ENCODE measurements at places on chromosomes 13 and 19.

DNA sequence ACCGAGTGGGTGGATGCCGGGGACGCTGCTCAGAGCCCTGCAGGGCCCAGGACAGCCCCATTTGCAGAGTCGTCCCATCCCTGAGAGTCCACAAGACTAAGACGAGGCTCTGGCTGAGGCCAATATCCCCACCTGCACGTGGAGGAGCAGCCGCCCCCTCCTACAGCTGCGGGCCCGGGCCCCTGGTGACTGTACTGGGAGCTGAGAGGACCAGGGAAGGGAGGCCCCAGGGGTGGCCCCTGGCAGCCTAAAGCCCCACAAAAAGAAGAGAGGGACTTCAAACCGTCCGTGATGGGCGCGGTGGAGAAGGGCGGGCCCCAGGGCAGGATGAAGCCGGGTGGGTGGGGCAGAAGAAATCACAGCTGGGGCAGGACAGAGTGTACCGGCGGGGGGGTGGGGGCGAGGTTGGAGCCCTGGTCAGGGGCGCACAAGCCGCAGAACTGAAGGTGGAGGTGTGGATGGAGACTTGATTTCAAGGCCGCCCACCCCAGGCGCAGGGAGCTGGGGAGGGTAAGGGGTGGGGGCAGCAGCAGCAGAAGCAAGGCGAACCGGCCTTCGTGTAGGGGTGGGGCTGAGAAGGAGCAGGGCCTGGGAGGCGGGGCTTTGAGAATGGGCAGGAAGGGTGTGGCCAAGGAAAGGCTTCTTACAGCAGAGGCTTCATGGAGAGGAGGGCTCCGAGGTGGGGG lies 12.9 kb downstream of the CFD start:
- peaks cover 3% of the 10 kb centered on the region for H3K4me1 ChIP-seq
- no peak overlapping the region for H3K4me3 ChIP-seq
- H3K27me3 ChIP-seq: no peaks in the 10 kb centered on the region
- no peak for DNase-seq
- no peak overlapping the region for H3K27ac ChIP-seq
- H3K36me3 ChIP-seq: peaks cover 8% of the 10 kb centered on the region

DNA sequence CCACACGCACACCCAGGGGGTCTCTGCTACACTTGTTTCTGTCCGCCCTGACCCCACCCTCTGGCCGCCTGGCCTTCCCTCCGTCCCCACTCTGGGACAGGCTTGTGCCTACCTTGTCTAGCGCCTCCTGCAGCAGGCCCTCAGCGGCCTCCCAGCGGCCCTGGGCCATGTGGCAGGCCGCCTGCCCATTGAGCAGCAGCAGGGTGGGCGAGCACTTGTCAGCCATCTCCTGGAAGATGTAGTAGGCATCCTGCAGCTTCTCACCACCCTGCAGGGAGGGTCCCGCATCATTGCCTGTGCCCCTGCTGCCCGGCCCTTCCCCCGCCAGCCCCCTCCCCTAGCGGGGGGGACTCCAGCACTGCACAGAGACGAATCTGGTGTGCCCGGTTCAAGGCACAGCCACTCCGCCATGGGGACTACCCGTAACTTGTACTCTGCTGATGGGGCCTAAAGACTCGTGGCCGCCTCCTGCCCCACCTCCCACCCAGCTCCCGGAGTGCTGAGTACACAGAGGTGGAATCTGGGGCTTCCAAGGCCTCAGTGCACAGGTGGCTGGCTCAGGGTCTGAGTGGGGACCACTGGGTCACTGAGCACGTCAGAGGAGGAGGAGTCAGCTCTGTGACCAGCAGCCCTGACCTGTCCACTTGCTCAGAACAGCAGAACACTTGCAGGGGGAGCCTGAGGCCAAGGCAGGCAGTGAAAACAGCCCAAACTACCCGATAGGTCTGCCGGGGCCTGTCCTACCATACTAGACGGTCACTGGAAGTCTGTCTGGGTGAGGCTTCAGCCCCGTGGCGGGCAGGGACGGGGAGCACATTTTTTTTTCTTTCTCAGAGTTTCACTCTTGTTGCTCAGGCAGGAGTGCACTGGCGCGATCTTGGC lies 7.4 kb upstream of the CERS1 start:
- H3K27ac ChIP-seq: no peak overlapping the region
- no peaks in the 10 kb centered on the region for H3K4me1 ChIP-seq
- DNase-seq: no peak
- H3K36me3 ChIP-seq: peaks cover 27% of the 10 kb centered on the region
- no peak overlapping the region for H3K4me3 ChIP-seq

- H3K27ac ChIP-seq: no peak overlapping the region
- no peaks in the 10 kb centered on the region for H3K27me3 ChIP-seq
- no peak overlapping the region for H3K4me3 ChIP-seq
- no peaks in the 10 kb centered on the region for H3K36me3 ChIP-seq
These were observed 1378.0 kb upstream of the PCDH9 start for GRCh38 chr13:68608147-68608546.

- H3K36me3 ChIP-seq: no peaks in the 10 kb centered on the region
- no peaks in the 10 kb centered on the region for H3K4me1 ChIP-seq
- no peak overlapping the region for H3K4me3 ChIP-seq
- H3K27me3 ChIP-seq: no peaks in the 10 kb centered on the region
These were observed 358.5 kb upstream of the PCDH9 start for GRCh38 chr13:67588607-67589006.

GRCh38 chr13:26839682-26840081 lies 79.1 kb upstream of the GPR12 start:
- no peaks in the 10 kb centered on the region for H3K27me3 ChIP-seq
- H3K27ac ChIP-seq: no peak overlapping the region
- no peaks in the 10 kb centered on the region for H3K36me3 ChIP-seq

- H3K27me3 ChIP-seq: no peaks in the 10 kb centered on the region
- peak; percentile 34 for DNase-seq
- no peaks in the 10 kb centered on the region for H3K36me3 ChIP-seq
- no peaks in the 10 kb centered on the region for H3K4me1 ChIP-seq
- no peak overlapping the region for H3K4me3 ChIP-seq
- H3K27ac ChIP-seq: no peak overlapping the region
These were observed 46.4 kb downstream of the N4BP2L1 start for GRCh38 chr13:32381539-32381938.

DNA sequence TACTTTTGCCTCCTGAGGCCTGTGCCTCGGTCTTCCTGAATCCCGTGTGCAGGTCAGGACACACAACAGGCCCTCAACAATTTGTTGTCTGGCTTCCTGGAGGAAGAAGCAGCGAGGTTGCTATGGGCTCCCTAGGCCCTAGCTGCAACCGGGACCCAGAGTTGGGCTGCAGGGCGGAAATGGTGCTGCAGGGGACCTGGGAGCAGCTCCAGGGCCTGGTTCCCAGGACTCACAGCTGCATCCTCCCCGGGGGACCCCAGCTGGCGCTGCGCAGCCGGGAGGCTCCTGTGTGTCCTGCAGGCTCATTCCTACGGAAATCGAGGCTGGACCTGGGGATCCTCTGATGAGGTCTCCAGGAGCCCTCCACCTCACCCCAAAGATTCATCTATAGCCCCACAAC lies 999 bp upstream of the TNFAIP8L1 start:
- H3K4me1 ChIP-seq: peaks cover 40% of the 10 kb centered on the region
- peak; percentile 28 for DNase-seq
- no peak overlapping the region for H3K4me3 ChIP-seq
- H3K27me3 ChIP-seq: no peaks in the 10 kb centered on the region
- no peaks in the 10 kb centered on the region for H3K36me3 ChIP-seq
- peak overlapping the region; percentile 78 for H3K27ac ChIP-seq

GRCh38 chr13:49652355-49653305 lies 24.3 kb downstream of the ARL11 start:
- peak; percentile 29 for DNase-seq
- no peaks in the 10 kb centered on the region for H3K27me3 ChIP-seq
- no peak overlapping the region for H3K27ac ChIP-seq
- no peaks in the 10 kb centered on the region for H3K36me3 ChIP-seq
- no peak overlapping the region for H3K4me3 ChIP-seq

DNA sequence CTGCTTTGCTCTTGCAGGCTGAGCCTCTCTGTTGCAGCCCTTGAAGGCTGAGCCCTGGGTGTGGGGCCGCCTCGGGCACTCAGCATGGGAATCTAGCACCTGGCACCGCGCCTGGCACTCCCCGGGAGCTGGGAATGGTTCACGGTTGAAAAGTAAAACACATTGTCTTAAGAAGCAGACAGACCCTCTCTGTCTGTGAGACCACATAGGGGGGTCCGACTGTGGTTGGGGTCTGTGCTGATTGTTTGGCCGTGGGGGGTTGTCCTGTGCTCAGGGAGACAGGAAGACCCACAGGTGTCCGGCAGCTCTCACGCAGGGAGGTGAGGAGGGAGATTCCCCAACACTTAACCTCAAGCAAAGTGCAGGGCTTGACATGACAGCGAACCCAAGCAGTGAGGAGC lies 64.8 kb downstream of the SOX1 start:
- H3K27ac ChIP-seq: no peak overlapping the region
- no peaks in the 10 kb centered on the region for H3K4me1 ChIP-seq
- no peaks in the 10 kb centered on the region for H3K27me3 ChIP-seq
- no peak overlapping the region for H3K4me3 ChIP-seq

DNA sequence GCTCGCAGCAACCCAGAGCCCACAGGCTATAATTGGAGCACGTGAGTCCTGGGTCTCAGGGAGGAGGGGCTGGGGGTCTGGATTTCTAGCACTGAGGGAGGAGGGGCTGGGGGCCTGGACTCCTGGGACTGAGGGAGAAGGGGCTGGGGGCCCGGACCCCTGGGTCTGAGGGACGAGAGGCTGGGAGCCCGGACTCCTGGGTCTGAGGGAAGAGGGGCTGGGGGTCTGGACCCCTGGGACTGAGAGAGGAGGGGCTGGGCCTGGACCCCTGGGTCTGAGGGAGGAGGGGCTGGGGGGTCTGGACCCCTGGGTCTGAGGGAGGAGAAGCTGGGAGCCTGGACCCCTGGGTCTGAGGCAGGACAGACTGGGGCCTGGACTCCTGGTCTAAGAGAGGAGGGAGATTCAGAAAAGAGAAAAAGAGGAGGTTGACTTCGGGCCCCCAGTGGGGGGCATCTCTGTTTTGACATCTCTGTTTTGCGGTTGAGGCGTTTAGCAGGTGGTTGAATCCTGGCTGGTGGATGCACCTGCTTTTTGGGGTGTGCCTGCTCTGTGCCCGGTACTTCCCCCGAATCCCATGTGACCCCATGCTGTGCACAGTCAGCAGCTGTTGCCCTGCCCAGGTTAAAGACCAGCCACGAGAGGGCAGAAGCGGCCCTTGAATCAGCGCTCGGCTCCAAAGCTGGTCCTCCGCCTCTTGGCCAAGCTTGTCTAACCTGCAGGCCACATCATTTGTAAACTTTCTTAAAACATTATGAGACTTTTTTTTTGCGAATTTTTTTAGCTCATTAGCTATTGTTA lies 10.5 kb downstream of the PVR start:
- no peak overlapping the region for H3K4me3 ChIP-seq
- peak; percentile 72 for DNase-seq
- H3K36me3 ChIP-seq: peaks cover 20% of the 10 kb centered on the region

GRCh38 chr13:83765796-83766195 lies 116.5 kb downstream of the SLITRK1 start:
- no peaks in the 10 kb centered on the region for H3K4me1 ChIP-seq
- no peaks in the 10 kb centered on the region for H3K27me3 ChIP-seq
- no peak for DNase-seq
- H3K36me3 ChIP-seq: no peaks in the 10 kb centered on the region

- peaks cover 81% of the 10 kb centered on the region for H3K4me1 ChIP-seq
- H3K4me3 ChIP-seq: no peak overlapping the region
- no peaks in the 10 kb centered on the region for H3K36me3 ChIP-seq
- peak overlapping the region; percentile 81 for H3K27ac ChIP-seq
- H3K27me3 ChIP-seq: no peaks in the 10 kb centered on the region
These were observed 20.5 kb downstream of the RAB20 start for GRCh38 chr13:110540871-110541525.

GRCh38 chr13:63843766-63844699 lies 2428.4 kb upstream of the PCDH20 start:
- no peak for DNase-seq
- H3K27ac ChIP-seq: no peak overlapping the region
- H3K4me1 ChIP-seq: no peaks in the 10 kb centered on the region
- no peak overlapping the region for H3K4me3 ChIP-seq
- no peaks in the 10 kb centered on the region for H3K27me3 ChIP-seq
- no peaks in the 10 kb centered on the region for H3K36me3 ChIP-seq

GRCh38 chr13:44053208-44053607 lies 173.5 kb downstream of the LACC1 start:
- DNase-seq: no peak
- no peak overlapping the region for H3K4me3 ChIP-seq
- peaks cover 10% of the 10 kb centered on the region for H3K4me1 ChIP-seq
- H3K36me3 ChIP-seq: no peaks in the 10 kb centered on the region
- no peaks in the 10 kb centered on the region for H3K27me3 ChIP-seq

DNA sequence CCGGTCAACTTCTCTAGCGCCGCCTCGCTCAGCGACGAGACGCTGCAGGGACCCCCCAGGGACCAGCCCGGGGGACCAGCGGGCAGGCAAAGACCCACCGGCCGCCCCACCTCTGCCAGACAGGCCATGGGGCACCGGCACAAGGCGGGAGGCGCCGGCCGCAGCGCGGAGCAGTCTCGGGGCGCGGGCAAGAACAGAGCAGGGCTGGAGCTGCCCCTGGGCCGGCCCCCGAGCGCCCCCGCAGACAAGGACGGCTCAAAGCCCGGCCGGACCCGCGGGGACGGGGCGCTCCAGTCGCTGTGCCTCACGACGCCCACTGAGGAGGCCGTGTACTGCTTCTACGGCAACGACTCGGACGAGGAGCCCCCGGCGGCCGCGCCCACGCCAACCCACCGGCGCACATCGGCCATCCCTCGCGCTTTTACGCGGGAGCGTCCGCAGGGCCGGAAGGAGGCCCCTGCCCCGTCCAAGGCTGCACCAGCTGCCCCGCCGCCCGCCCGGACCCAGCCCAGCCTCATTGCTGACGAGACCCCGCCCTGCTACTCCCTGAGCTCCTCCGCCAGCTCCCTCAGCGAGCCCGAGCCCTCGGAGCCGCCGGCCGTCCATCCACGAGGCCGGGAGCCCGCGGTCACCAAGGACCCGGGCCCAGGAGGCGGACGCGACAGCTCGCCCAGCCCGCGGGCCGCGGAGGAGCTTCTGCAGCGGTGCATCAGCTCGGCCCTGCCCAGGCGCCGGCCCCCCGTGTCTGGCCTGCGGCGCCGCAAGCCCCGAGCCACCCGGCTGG lies 11.3 kb downstream of the C19orf25 start:
- no peaks in the 10 kb centered on the region for H3K36me3 ChIP-seq
- DNase-seq: no peak
- H3K27me3 ChIP-seq: peaks cover 51% of the 10 kb centered on the region
- H3K4me1 ChIP-seq: peaks cover 72% of the 10 kb centered on the region
- no peak overlapping the region for H3K4me3 ChIP-seq

DNA sequence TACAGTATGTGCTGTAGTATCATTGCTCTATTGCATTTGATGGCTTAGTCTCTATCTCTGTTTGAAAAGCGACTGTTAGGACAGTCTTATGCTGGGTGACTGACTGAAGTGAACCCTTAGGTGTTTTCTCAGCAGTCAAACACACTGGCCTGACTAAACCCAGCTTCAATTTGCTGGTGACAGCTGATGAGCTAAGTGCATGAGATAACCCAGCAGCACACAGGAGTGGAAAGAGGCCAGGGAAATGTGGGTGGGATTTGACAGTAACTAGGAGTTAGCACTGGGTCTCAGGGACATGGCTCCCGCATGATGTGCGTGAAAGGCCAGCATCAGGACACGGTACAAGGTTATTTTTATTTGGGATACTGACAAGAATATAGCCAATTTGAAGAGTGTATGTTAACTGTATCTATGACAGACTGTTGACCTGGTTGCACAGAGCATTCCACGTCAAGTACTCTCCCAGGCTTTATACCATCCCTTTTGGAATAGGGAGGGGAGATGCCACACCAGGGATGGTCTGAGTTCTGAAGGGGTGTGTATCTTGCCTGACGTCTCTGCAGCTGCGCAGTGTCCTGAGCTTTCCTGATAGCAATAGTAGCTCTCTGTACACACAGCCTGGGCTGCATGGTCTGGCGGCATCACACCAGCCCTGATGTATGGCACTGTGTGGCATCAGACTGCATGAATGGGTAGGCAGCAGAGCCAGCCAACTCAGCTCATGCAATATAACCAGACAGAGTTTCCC lies 144.8 kb downstream of the FLT1 start:
- no peaks in the 10 kb centered on the region for H3K27me3 ChIP-seq
- no peaks in the 10 kb centered on the region for H3K36me3 ChIP-seq
- no peak for DNase-seq

Measured in body of pancreas (tissue), 4 donors.